ENCODE measurements at places on chromosomes 3 and 15. TPM values are rescaled to one million over a fixed set of nuclear protein-coding genes. Genes with fewer than 3 reads are reported as not detected.

DNA sequence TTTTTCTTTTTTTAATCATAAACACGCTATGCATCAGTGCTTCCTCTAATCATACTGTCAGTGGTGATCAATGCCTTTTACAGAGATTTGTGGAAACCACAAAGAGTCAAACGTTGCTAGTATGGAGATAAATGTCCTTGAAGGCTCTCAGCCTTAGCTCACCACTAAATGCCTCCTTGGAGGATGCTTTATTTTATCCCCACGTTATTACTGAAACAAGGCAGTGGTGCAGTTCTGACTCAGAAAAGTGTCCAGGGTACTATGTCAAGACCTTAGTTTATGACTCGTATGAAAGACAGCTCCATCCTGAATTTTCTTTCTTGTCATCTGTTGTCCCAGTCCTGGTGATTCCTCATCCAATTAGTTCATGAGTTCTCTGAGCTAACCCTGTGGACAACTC, 1146.7 kb downstream of the IGSF11 start:
- no peak for DNase-seq

DNA sequence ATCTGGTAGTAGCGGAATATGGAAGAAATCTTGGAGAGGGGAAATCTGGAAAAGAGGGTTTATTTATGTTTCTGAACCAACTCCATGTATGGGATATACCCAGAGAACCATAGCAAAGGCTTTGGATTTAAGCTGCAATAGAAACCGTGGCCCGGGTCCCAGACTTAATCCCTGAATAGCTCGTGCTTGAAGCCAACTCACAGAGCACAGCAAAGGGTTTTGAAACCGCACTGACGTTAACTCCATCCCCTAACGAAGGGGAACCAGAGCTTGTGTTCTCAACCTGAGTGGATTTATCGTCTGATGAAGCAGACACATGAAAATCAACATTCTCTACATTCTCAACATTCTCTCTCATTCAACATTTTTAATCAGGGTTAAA, 154.6 kb downstream of the APBA2 start:
- no peak for DNase-seq

DNA sequence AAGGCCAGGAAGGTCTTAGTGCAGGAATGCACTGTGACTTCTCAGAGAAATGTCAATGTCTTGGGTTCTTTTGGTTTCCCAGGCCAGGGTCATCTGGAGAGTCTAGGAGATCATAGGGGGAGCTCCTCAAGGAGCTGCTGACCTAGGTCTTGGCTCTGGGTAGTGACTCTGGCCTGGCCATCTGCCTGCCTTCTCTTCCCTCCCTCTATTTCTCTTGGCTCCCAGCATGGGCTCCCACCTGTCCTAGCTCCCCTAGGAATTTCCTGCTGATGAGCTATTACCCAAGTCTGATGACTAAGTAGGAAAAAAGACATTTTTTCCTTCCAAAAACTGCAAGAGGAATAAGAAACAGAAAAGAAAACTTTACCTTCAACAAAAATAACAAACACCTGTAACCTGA, 57.4 kb downstream of the BSN start:
- DNase-seq: no peak

GRCh38 chr3:37787153-37787867, 74.4 kb upstream of the CTDSPL start:
- DNase-seq: no peak

DNA sequence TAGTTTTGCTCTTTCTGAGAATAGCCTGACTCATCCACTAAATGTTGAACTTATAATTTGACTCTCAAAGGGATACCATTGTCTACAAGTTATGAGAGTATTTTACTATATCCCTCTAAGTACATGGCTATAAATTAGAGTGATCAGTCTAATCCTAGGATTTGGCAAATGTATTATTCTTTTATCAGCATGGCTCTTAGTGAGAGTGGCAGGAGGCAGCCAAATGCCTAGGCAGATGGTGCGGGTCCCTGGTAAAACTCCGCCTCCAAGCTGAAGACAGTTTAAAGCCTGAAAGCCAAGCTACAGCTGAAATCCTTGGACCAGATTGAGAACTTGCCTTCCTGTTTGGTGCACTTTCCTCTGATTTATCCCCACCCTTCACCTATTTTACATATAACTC, 631.8 kb downstream of the SQOR start:
- no peak for DNase-seq

DNA sequence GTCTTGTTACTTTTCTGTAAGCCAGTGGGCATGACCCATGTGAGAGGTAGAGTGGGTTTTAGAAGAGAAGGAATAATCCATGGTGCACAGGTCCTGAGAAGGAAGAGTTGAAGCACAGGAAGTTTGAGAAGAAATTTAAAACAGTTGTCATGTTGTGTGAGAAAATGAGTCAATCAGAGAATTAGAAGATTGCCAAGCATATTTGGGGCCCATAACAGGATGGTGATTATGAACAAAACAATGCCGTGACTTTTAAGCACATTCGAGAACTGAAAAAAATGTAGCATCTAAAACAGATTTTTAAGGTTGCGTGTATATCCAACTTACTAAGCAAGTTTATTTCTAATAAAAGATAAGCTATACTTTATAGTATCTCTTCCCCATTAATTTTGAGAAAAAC, 198.7 kb downstream of the RORA start:
- DNase-seq: no peak

- DNase-seq: no peak
These were observed 169.6 kb upstream of the IL12A start for GRCh38 chr3:159818997-159819500.

- no peak for DNase-seq
These were observed 37.9 kb upstream of the MINAR1 start for GRCh38 chr15:79394231-79394630.

DNA sequence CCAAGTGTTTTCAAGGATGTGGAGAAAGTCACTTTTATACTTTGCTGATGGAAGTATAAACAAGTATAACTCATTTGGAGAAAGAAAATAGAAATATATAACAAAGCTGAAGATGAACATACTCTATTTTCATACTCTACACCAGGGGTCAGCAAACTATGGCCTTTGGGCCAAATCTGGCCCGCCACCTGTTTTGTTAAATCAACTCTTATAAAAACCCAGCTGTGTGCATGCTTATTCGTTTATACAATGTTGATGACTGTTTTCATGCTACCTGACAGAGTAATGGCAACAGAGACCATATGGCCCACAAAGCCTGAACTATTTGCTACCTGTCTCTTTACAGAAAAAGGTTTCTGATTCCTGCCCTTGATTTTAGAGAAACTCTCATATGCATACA, 124.0 kb downstream of the NR1D2 start:
- DNase-seq: no peak

- no peak for DNase-seq
These were observed 631.3 kb downstream of the FOXP1 start for GRCh38 chr3:70952033-70952747.

- no peak for DNase-seq
These were observed 23.6 kb upstream of the RAB7A start for GRCh38 chr3:128702391-128702790.

GRCh38 chr3:94862703-94863102, 799.8 kb downstream of the NSUN3 start:
- DNase-seq: no peak

DNA sequence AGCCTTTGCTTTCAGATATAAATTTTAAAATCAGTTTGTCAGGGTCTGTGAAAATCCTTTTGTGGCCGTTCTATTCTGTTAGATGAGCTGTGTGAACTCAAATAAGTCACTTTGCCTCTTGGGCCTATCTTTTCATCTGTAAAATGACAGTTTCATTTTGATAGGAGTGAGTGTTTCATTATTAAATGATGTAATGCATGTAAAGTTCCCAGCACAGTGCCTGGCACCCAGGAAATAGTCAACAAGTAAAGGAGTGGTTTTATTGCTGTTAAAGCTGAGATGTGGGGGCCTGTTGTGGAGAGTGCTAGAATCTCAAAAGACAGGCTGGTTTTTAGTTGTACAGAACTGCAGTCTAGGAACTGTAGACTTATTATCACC, 394.5 kb upstream of the CFAP20DC start:
- DNase-seq: no peak

DNA sequence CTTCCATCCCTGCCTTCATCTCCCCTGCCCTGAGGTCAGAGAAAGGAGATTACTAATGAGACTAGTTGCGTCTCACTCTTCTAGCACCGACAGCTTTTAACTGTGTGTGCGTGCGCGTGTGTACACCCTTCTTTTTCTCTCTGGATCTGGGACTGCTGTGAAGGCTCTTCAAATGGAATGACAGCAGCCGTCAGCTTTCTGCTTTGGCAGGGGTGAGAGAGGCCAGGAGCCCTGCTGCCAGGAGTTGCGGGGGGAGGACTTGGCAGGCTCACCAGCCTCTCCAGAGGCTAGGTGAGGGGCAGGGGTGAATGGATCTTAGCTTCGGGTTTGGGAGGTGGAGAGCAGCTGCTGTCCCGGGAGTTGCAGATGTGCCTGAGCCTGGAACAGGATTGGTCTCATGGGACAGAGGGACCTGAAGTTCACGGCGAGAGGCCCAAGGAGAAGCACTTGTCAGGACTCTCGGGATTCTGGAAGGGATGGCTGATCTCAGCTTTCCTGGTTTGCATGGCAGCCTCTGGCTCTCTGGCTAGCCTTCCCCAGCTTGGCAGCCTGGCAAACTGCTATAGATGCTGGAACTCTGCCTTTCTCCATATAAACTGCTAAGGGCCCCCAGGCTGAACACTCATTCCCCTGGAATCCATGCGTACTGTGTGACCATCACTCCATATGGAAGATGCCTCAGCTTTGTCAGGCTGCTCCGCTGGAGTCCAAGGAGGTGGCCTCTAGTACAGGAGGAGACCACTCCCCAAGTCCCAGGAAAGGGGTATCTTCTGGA, 16.6 kb downstream of the TEX264 start:
- DNase-seq: no peak

DNA sequence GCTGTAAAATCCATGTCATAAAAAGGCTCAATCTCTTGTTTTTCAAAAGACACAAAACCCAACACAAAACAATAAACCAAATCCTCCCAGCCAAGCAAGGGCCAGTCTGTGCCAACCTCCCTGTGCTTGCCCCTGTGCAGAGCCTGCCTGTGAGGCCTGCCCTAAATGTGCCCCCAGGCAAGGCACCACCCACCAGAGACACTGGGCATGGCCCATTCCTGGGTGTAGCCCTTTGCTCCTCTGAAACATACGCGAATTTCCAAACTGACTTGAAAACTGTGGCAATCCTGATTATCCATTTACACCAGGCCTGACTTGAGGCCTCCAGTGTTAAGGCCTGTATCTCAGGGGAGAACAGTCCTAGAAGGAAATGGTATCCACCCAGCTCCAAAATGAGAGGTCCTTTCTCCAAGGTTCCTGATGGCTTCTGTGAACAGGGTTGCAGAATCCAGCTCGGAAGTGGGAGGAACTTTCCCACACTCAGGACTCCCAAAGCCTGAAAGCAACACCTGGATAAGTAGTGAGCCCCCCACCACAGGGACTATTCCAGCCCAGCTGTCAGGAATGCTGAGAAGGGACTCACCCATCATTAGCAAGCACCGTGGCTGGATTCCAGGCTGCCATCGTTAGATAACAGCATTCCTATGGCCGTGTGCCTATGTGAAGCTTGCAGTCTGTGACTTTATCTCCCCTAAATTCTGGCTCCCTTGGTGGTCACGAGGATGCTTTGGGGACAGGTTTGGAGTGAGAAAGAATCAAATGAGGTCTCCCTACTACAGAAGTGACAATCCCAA, 61.8 kb downstream of the CACNA2D2 start:
- DNase-seq: no peak

The MTHFS gene
- total RNA-seq: 30.2 TPM

The SLC51A gene
- not detected for total RNA-seq

The DUOX1 gene
- 0.80 TPM for total RNA-seq

The THRB gene
- 29.8 TPM for total RNA-seq

The ZNF148 gene
- 47.7 TPM for total RNA-seq

The CHCHD4 gene
- 15.1 TPM for total RNA-seq

The AADAC gene
- not detected for total RNA-seq

The CCR8 gene
- not detected for total RNA-seq

The CACNA2D3 gene
- total RNA-seq: 3.4 TPM

The PSTPIP1 gene
- 11.0 TPM for total RNA-seq

The MUC4 gene
- not detected for total RNA-seq

Measured in breast epithelium (tissue), 4 donors.